Activated CD4-positive, CD25-positive, alpha-beta regulatory T cell treated with anti-CD3 and anti-CD28 coated beads, Interleukin-2, amount 50 U/mL, for 24 hours (primary cell): ENCODE measurements at places on chromosomes 1 and 21.
A peak's percentile ranks its signal among the peaks of the same experiment; 100 is the strongest.

DNA sequence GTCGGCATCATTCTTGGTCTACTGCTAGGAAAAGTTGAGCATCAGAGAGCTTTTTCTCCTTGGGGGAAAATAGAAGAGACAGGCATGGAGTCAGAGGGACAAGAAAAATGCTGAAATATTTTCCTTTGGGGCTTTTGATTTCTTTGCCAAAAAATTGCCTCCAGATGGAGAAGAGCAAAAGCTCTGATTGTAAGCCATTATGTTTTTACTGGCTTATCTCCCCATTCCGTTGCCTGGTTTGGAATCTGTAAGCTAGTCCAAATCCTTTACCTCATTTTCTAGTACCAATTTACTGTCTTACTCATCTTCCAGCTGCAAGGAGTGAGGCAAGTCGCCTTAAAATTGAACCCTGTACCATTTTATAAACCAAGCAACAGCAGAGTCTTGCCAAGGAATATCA is 23.3 kb upstream of the NBL1 start:
- ATAC-seq = no peak

DNA sequence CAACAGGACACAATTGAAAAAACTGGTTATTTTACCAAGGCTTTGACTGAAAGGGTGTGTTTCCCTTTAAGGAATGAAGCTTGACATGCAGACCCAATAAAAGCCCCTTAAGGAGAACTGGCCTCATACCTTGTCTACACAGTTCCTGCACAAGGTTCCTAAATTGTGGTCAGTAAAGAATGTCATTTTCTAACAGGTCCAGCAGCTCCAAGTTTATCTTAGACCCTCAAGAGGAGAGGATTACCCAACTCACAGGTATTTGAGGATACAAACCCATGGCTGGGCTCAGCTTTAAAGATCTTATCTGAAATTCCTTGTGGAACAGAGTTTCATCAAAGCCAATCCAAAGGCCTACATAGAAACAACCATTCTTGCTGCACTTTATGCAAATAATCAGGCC is 31.4 kb upstream of the CBR3 start:
- no peak for ATAC-seq

DNA sequence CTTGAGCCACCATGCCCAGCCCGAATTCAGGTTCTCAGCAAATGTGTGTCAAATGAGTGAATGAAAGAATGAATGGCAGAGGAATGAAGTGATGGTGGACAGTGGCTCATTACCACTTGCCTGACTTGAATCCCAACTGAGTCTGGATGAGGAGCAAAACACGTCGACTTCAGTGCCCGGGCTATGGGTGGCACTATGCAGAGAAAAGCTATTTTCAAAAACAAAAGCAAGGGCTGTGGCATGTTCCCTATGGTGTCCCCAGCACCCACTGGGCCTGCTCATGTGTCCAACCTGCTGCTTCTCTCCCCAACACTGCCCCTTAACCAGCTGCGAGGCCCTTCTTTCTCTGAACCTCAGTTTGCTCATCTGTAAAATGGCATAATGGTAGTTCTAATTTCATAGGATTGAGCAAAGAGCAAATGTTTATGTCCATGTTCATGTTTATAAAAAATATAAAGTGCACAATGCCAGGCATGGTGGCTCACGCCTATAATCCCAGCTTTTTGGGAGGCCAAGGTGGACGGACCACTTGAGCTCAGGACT is 4.3 kb upstream of the MAD2L2 start:
- ATAC-seq = no peak

DNA sequence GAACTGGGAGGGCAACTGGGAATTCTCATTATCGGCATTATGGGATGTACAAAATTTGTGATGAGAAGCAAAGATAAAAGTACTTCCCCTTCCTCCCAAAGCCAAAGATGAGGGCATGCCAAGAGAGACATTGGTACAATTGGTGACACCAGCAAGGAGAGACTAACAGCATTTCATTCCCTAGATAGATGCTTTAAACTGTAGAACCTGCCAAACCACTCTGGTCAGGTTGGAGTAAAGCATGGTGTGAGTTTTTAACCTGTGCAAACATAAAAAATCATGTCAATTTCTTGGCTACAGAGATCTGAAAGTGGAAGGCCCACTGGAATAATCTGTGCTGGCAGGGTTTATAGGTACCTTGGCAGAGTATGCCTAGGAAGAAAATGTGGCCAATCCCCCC is 19.4 kb downstream of the CTXND2 start:
- no peak for ATAC-seq

GRCh38 chr1:203621559-203622262 is 4.9 kb upstream of the ATP2B4 start:
- ATAC-seq = peak; percentile 45

DNA sequence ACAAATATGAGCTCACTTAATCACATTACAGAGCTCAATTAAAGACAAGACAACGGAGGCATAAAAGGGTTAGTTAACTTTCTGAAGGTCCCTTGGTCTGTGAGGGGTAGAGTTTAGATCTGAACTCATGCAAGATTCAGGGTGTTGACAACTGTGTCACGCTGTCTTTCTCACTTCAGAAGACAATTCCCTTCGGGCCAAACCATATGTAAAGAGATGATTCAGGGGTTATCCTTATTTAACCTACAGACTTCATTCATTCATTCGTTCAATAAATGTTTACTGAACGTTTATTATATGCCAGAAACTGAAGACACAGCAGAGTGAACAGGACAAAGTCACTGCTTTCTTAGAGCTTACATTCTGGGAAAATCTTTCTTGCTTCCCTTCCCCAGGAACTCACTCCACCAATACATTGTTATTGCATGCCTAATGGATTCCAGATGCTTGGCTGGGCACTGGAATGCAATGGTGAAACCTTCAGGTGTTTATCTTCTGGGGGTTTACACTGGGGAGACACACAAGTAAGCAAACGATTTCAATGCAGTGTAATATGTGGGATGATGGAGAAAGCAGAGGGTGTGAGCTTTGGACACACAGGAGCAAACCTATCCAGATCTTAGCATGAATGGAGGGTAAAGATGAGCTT is 6.4 kb downstream of the XCL1 start:
- ATAC-seq = no peak

GRCh38 chr1:98550076-98550475 is 111.4 kb upstream of the SNX7 start:
- no peak for ATAC-seq

- peak; percentile 68 for ATAC-seq
Observed at GRCh38 chr1:230681599-230681998, 32.3 kb downstream of the AGT start.

DNA sequence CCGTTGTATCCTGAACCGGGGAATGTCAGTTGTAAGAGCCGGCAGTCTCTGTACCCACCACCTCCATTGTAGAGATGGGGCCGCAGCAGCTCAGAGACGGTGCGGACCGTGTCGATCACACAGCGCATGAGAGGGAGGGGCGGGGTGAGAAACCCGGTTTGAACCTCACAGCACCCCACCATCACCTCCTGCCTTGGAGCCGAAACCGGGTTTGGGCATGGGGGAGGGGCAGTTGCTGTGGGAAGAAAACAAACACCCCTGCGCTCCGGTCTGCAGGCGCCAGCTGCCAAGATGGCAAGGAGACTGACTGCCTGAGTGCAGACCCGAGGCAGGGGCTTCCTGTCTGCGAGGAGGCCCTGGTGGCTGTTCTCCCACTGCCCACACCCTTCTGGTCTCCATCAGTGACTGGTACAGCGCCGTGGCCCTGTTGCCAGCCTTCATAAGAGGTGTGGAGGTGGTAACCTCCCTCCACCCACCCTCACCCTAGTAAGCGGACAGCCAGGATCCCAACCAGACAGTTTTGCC is 69.2 kb upstream of the SSBP3 start:
- ATAC-seq = peak; percentile 35

- ATAC-seq = no peak
Observed at GRCh38 chr1:230170153-230170547, 103.1 kb downstream of the GALNT2 start.

DNA sequence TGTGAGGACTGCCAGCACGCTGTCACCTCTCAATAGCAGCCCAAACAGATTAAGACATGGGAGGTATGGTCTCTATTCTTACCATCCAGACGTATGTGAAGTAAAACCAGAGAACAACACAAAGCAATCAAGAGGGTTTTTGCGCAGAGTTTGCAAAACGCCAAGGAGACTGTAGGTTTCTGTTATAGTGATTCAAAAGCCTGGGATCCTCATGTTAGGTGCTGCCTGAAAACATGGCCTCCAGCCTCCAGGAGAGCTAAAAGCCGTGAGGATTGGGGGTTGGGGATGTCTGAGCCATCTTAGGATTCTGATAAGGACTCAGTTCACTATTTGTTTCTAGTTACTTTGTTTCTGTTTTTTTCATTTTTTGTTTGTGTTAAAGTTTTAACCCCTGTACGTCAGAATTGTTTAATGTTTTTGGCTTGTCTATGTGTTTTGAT is 4.2 kb upstream of the CCT8 start:
- ATAC-seq = no peak
